Stimulated activated CD8-positive, alpha-beta memory T cell treated with anti-CD3 and anti-CD28 coated beads, Interleukin-7, amount 100 ng/mL, for 1 hour (primary cell): ENCODE measurements at places on chromosomes 7 and 10.

DNA sequence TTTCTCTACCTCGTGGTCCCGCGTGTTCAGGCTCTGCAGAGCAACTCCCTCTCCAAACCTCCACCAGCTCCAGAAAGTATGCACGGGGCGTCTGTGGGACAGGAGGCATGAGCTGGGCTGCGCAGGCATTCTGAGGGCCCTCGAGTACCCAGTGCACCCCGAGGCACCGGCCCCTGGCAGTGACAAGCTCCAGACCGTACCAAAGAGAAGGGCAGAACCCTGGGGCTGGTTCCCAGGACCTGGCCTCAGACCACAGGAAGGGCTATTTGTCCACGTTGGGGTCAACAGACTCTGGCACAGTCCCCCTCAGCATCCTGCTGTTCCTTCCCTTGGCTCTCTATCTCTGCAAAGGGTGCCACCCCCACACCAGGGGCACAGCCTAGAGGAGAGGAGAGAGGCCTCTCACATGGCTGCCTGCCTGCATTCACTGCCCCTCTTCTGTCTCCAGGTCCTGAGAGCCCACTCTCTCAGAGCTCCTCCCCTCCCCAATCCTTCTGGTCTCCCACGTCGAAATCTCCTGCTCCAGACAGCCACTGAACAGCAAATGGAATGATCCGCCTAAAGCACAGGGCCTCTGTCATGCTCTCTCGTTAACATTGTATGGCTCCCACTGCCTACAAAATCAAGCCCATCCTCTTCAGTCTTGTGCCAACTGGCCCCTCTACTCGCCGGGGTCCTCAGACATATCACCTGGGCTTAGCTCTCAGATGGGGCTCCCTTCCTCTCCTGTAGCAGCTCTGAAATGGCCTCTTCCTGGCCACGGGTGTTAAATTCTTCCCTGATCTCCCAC lies 96.3 kb downstream of the OAT start:
- no peak for DNase-seq

DNA sequence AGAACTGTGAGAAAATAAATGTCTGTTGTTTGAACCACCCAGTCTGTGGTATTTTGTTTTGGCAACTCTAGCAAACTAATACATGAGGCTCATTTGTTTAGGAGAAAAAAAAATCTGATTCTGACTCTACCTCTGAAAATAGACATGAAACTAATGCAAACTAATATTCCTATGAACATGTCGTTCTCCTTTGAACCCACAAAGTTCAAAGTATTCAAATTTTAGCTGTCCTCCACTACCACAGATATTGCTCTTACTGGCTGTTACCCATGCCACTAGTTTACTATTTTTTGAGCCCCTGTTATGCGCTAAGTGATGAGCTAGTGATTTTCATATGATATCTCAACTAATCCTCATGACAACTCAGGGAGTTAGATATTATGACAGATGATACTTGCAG lies 58.8 kb upstream of the ZNF804B start:
- no peak for DNase-seq

DNA sequence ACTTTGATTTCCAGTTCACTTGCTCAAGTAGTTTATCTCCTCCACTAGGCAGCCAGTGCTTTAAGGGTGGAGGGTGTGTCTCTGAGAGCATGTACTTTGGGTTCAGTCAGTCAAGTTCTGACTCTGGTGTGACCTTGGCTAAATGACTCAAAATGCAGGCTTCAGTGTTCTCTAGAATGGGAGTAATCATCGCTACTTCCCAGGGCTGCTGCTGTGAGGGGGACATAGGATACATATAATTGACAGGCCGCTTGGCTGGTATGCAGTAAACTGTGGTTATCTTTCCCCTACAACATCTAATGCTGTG lies 3.5 kb downstream of the PTPRE start:
- no peak for DNase-seq

GRCh38 chr10:69955211-69955805 lies 97.3 kb upstream of the MACROH2A2 start:
- DNase-seq: no peak

GRCh38 chr7:73742338-73742752 lies 3.7 kb upstream of the ABHD11 start:
- DNase-seq: no peak

DNA sequence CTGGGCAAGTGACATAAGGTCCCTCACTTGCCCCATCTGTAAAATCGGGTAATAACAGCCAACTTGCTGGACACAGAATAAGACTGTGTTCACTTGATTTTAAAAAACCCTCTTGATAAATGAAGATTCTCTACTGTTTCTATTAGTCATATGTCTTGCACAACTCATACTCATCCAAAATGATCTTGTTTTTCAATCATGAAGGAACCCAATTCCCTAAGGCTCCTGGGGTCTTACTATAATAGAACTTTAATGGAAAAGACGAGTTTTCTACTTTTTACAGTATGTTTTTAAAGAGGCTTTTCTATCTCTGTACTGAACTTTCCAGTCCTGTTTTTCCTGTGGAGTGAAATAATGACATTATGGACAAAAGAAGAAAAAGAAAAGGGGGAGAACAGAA lies 103.8 kb downstream of the ARID5B start:
- DNase-seq: no peak

GRCh38 chr7:49708590-49708989 lies 64.8 kb upstream of the VWC2 start:
- no peak for DNase-seq

GRCh38 chr10:52801947-52802346 lies 29.4 kb upstream of the MBL2 start:
- DNase-seq: no peak

DNA sequence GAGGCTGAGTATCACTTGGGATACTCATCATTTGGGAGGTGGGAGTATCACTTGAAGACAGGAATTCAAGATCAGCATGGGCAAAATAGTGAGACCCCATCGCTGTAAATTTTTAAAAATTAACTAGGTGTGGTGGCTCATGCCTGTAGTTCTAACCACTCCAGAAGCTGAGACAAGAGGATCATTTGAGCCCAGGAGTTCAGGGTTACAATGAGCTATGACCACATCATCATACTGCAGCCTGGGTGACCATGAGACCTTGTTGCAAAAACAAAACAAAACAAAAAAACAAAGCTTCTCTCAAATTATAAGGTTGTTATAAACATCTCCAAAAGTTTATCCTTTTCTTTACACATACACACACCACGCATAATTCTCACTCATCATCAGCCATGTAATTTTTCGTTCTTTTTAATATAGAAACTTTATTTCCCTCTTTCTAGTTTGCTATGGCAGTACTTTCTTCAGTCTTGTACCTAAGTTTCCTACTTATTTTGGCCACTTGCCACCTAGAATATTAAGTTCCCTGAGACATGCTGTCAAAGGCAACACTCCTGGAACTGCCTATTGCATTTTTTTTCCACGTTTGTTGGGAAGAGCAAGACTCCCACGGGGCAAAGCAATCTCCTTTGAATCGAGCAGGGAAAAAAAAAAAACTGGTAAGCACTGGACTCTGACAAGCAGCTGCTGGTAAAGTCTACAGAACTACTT lies 37.1 kb downstream of the SKIDA1 start:
- DNase-seq: no peak

- DNase-seq: no peak
These were observed 114.1 kb downstream of the RNF216 start for GRCh38 chr7:5667391-5667790.

- DNase-seq: no peak
These were observed 11.9 kb downstream of the CDH23 start for GRCh38 chr10:71408436-71409225.

DNA sequence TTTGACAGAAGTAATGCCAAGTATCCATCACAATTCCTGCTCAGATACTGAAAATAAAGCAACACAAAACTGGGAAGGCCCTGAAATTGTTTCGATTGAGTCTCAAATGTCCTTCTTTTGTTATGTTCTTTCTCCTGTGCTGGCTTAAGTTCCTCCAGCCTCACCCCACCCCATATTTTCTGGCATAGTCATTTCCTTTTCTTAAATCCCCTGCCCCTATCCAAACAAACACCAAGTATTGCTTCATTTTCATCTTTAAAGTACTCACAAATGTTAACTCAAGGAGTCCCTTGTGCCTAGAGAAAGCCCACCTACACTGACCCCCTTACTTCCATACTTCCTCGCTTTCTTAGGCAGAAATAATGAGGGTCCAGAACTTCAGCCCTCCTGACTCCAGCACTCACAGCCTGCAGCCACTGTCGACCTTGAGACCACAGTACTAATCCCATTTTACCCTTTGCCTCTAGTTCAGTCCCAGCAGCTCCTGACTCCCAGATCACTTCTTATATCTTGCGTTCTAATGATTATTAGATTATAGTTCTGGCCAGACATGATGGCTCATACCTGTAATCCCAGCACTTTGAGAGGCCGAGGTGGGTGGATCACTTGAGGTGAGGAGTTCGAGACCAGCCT lies 73.2 kb upstream of the ST8SIA6 start:
- no peak for DNase-seq

DNA sequence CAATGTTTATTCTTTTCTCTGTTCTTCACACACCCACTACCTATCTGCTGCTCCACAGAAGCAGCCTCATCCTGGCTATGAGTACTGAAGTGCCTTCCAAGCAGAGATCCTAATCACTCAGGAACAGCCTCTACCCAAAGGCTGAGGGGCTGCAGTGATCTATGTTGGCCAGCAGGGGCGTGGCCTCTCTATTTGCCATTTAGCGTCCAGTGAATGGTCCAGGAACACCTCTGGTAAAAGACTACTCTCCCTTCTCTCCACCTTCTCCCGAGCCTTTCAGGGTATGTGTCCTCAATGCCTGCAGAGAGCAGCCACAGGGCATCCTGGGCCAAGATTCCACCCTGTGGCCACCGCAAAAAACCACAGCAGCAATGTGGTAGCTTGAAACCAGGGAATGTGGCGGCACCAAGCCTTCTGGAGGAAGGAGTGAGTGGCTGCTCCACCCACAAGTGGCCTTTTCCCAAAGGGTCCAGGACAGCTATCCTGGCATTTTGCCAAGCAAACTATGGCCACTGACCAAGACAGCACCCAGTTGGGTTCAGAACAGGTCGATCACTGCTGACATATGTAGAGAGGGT lies 70.9 kb downstream of the SYPL1 start:
- no peak for DNase-seq
